ENCODE measurements at places on chromosomes 5 and 9. TPM values are rescaled to one million over a fixed set of nuclear protein-coding genes. Genes with fewer than 3 reads are reported as not detected.
A peak's percentile ranks its signal among the peaks of the same experiment; 100 is the strongest.

- no peak overlapping the region for H3K27ac ChIP-seq
- no peaks in the 10 kb centered on the region for H3K27me3 ChIP-seq
- H3K4me3 ChIP-seq, result no peak overlapping the region
- H3K36me3 ChIP-seq, result no peaks in the 10 kb centered on the region
- DNase-seq, result peak; percentile 73
Measured at GRCh38 chr9:93302586-93303257, 118.8 kb downstream of the WNK2 start.

- H3K4me3 ChIP-seq, result no peak overlapping the region
- no peaks in the 10 kb centered on the region for H3K36me3 ChIP-seq
- peaks cover 6% of the 10 kb centered on the region for H3K27me3 ChIP-seq
- no peaks in the 10 kb centered on the region for H3K4me1 ChIP-seq
Measured at GRCh38 chr9:134936346-134937163, 18.8 kb upstream of the FCN1 start.

GRCh38 chr9:127197186-127197860, 67.3 kb upstream of the GARNL3 start:
- no peak overlapping the region for H3K27ac ChIP-seq
- no peak overlapping the region for H3K4me3 ChIP-seq
- H3K27me3 ChIP-seq, result no peaks in the 10 kb centered on the region
- DNase-seq, result no peak

Gene PAEP
- not detected for total RNA-seq

DNA sequence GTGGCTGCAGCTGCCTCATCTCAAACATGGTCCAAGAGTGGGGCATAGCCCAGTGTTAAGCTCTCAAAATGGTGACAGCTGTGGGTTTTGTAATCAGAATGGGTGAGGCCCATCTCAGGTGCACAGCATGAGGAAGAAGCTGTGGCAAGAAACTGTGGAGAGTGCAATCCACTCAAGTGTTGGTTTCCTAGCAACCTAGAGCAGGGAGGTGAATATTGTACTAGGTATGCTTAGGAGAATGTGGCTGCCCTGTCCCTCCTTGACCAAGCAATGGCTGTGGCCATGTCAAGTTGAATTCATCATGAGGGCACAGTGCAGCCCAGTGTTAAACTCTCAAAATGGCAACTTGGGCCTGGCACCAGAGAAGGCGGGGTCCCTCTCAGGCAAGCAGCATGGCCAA, 160.5 kb upstream of the KCNN2 start:
- H3K27ac ChIP-seq, result no peak overlapping the region
- H3K4me3 ChIP-seq, result no peak overlapping the region
- H3K36me3 ChIP-seq, result no peaks in the 10 kb centered on the region
- H3K4me1 ChIP-seq, result no peaks in the 10 kb centered on the region
- no peak for DNase-seq
- H3K27me3 ChIP-seq, result no peaks in the 10 kb centered on the region

Gene CDC14B
- total RNA-seq, result 14.5 TPM

- H3K27ac ChIP-seq, result no peak overlapping the region
- H3K4me3 ChIP-seq, result no peak overlapping the region
- DNase-seq, result peak; percentile 69
- no peaks in the 10 kb centered on the region for H3K4me1 ChIP-seq
- peaks cover 95% of the 10 kb centered on the region for H3K36me3 ChIP-seq
Measured at GRCh38 chr5:177256296-177256695, 47.2 kb downstream of the RAB24 start.

DNA sequence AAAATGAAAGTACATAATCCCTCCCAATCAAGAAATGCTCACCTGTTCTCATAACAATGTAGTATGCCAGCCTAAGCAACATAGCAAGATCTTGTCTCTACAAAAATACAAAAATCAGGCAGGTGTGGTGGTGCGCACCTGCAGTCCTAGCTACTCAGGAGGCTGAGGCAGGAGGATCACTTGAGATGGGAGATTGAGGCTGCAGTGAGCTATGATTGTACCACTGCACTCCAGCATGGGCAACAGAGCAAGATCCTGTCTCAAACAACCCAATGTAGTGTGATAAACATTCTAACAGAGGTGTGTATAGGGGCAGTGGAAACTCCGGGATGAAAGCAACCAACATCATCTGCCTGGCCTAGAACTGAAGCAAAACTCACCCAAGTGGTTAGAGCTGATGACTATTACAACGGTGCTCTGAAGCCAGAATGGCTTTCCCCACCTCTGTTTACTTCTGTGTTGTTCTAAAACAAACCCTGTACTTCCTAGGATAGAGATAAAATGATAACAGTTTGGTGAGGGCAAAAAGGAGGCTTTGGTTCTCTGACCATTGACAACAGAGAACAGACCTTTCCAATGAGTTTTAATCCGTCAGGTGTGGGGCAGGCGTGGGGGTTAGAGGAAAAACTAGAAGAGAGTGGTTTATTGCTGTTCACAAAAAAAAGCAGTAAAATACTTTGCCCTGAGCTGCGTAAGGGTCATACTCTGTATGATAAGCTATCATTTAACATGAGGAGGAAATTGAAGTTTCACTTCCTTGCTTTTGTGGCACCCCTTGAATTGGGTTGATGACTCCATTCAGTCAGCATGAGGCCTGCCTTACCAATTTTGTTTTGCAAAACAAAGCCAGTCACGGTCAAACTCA, 18.9 kb downstream of the WNT8A start:
- H3K4me3 ChIP-seq, result no peak overlapping the region
- H3K27ac ChIP-seq, result no peak overlapping the region
- peaks cover 8% of the 10 kb centered on the region for H3K27me3 ChIP-seq
- no peaks in the 10 kb centered on the region for H3K4me1 ChIP-seq
- DNase-seq, result no peak

Measured in upper lobe of right lung (tissue), 1 donor.